Activated CD4-positive, alpha-beta T cell treated with anti-CD3 and anti-CD28 coated beads for 24 hours (primary cell): ENCODE measurements at places on chromosomes 16 and 17.

GRCh38 chr16:1706386-1707192 is 594 bp downstream of the MAPK8IP3 start:
- no peak for DNase-seq

DNA sequence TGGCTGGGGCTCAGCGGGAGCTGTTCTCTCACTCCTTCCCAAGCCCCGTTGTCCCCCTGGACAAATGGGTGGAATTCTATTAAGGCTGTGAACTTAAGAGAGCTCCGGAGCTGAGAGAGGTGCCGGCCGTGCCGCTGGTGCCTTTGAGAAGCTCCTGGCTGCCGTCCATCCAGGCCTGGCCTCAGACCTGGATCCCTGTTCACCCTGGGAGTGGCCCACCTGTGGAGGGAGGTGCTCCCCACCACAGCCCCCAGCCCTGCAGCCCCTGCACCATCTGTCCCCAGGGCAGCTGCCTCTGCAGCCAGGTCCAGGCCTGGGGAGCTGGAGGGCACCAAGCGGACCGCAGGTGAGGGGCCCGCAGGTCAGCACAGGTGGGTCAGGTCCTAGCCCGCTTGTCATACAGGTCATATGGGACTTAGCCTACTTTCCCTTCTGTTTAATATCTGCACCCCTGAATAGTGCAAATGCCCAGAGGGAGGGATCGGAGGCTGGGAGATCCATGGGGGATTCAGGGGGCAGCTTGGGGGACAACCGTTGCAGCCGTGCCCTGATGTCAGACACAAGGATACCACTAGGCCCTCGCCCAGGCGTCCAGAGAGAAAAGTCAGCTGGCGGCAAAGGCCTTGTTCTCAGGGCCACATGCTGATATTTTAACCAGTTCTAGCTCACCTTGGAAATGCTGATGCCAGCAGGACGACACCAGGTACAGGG is 15.2 kb upstream of the METRNL start:
- DNase-seq, result no peak

DNA sequence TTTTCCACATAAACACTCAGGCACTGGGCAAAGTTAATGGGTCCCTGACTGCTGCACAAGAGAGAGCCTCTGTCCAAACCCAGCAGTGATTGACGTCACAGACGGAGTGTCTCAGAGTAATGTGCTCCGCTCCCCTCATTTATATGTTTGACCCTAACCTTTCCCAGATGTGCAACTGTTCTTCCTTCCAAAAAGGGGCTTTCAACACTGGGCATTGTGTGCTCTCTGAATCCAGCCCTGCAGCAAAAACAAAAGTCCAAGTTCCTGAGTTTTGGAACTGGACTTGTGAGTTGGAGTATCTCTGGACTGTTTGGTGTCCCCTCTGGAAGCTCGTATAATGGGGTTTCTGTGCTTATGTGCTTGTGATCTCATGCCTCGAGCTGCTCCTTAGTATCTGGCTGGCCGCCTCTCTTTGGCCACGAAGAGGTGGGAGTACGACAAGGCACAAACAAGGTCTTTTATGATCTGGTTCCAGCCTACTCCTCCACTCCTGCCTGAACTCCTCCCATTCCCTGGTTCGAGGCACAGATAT is 76.4 kb upstream of the SMIM36 start:
- DNase-seq, result no peak

GRCh38 chr17:76491271-76492122 is 9.7 kb downstream of the RHBDF2 start:
- no peak for DNase-seq

- DNase-seq, result no peak
Observed at GRCh38 chr17:77372444-77373298, 231.9 kb downstream of the SEC14L1 start.

DNA sequence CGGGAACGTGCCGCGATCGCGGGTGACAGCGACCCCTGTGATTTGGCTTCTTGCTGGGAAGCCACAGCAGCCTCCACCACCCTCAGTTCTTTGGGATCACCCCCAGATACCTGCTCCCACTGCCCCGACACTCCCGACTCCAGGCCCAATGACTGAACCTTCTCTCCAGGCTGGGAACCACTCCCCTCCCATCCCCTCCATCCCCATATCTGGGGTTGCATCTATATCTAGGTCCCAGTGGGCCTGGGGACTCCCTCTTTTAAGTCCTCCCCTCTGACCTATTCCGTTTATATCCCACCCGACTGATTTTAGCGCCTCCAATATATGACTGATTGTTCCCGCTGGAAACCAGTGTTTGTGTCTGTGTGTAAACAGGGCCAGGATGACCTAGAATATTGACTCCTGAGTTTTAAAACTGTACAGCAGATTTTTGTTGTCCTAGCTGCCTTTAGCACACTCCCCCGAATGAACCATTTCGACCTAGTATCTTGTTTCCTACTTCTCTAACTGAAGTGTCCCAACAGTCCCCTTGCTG is 667 bp downstream of the PSMD3 start:
- no peak for DNase-seq

- DNase-seq, result no peak
Observed at GRCh38 chr16:59591480-59591879, 857.4 kb upstream of the GOT2 start.

DNA sequence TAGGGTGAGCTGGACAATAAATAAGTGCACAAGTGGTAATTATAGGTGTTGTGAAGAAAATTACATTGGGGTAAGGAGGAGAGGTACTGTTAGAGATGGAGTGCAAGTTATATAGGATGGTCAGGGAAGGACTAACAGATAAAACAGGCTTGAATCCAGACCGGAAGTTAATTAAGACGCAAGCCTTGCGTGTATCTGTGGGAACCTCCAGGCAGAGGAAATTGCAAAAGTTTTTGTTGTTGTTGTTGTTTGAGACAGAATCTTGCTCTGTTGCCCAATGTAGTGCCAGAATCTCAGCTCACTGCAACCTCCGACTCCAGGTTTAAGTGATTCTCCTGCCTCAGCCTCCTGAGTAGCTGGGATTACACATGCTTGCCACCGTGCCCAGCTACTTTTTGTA is 2.4 kb upstream of the ZNF18 start:
- no peak for DNase-seq

DNA sequence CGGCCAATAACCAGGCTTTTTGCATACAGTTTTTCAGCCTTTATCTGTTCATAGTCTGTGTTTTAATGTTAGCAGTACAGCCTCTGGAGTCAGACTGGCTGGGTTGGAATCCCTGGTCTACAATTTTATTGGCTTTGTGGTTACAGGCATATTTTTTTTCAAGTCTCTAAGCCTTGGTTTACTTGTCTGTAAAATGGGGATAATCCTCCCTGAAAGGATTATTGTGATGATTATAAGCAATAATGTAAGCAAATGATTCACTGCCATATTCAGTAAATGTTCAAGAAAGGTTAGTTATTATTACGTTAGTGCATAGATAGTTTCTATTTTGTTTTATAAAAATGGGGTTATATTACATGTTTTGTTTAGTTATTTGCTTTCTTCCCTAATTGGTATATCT is 15.7 kb downstream of the COX10 start:
- DNase-seq, result no peak
